HT1080 (cell line): ENCODE measurements at places on chromosomes 6 and 20.

DNA sequence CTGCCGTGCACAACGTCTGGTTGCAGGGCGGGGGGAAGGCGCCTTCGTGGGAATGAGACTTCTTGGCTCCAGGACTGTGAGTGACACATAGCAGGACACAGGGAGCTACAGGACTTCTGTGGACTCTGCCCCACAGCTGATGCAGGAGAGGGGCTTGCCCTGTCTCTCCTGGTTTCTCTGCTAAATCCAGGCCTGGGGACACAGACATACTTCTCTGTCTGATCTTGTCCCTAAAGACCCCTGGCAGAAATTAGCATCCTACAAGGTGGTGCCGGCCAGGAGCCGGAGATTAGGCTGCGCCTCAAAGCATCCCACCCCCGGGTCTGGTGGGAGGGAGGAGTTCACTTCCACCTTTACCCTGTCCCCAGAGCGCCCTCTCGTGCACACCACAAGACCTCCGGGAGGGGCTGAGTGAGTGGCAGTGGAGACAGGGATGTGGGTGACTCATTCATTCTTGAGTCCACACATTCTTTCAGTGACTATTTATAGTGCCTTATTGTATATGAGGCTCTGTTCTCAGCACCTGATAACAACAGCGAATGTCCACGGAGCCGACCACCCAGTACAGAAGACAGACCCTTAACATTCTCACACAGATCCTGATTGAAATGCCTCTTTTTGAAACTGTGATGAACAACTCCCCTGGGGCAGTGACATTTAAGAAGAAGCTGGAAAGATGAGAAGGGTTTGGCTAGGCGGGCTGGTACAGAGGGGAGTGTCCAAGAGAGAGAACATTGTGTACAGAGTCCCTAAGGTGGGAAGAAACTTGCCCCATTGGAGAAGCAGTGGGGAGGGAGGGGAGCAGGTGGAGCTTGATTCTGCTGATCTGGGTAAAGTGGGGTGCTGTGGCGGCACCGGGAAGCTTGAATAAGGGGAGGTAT, 39.0 kb downstream of the GMPR start:
- DNase-seq: peak; percentile 96

GRCh38 chr6:44305200-44305725, 7.9 kb downstream of the AARS2 start:
- DNase-seq: no peak

DNA sequence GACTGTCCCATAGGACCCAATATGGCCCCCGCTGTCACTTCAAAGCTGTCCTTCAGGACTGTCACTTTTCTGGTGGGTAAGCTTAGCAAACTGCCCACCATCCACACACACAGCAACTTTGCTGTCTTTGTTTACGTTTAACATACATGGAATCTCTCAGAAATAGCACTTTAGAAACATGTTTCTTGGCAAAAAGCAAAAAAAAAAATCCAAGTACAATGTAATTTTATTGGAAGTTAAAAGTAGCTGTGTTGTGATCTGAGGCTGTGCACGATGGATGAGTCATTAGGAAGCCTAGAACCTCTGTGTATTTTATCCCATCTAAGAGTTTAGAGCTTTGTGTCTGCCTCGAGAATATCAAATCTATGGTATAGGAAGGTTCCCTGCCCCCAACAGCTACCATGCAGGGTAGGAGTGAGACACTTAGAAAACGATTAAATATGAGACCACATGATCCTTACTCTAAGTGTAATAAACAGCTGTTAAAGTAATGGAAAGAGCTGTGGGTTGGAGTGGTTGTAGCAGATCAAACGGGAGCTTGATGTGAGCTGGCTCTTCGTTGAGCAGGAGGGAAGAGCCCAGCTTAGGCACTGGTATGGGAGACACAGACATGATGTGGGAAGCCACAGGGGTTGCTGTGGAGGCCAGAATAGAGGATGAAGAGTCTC, 119.5 kb downstream of the PLEKHG1 start:
- no peak for DNase-seq

GRCh38 chr6:116969211-116969863, 92.3 kb downstream of the RFX6 start:
- peak; percentile 43 for DNase-seq

GRCh38 chr6:43334466-43335095, 26.0 kb upstream of the CRIP3 start:
- DNase-seq: peak; percentile 57

- peak; percentile 38 for DNase-seq
Measured at GRCh38 chr6:138601128-138601527, 101.8 kb upstream of the NHSL1 start.

DNA sequence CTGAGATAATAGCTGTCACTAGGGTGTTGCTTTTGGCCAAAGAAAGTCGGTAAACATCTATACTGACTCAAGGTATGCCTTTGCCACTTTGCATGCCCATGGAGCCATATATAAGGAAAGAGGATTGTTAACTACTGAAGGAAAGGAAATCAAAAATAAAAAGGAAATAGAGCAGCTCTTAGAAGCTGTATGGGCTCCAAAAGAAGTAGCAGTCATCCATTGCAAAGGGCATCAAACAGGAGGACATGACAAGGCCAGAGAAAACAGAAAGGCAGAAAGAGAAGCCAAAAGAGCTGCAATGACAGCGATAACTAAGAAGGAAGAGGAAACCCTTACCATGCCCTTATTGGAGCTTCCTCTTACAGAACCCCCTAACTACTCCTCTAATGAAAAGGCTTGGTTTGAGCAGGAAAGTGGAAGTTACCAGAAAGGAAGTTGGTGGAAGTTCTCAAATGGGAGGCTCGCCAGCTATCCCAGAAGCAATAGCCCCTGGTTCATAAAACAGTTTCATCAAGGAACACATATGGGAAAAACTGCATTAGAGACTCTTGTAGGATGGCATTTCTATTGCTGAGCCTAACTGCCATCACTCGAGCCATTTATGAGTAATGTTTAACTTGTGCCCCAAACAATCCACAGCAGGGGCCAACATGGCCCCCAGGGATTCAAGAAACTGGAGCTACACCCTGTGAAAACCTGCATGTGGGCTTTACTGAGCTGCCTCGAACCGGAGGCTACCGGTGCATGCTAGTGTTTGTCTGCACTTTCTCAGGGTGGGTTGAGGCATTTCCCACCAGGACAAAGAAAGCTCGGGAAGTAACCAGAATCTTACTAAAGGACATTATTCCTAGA, 7.0 kb downstream of the IL22RA2 start:
- no peak for DNase-seq

DNA sequence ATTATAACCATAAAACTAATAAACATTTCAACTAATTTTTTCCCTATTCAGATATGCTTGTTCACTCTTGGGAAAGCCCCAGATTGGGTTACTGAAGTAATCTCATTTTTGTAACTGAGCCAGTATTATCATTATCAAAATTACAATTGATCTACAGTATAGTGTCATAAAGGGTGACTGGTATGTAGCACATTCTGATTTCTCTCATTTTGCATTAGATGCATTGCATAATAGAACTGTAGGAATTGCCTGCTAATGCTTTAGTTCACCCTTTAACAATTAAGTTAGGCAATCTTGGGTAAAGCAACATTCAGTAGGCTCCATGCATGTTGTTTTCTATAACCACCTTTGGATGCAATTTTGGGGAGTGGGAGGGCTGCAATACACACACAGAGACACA, 150.8 kb upstream of the FLRT3 start:
- no peak for DNase-seq

DNA sequence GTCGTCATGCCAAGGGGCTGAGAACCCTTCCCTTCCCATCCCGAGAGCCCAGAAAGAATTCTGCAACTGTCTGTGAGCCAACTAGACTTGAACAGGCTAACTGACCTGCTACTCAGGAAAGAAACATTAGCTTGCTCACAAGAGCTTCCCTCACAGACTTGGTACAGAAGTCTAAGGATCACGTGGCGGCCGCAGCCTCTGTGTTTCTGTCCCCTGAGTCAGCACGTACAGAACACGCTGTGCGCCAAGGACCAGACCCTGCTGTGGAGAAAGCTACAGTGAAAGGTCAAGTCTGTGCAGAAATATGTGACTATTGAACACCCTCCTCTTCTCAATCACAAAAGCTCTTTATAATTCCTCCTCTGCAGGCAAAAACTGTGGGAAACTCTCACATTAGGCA, 151.3 kb upstream of the QKI start:
- no peak for DNase-seq

GRCh38 chr6:75623491-75623890, 21.8 kb downstream of the SENP6 start:
- no peak for DNase-seq

- DNase-seq: peak; percentile 32
Measured at GRCh38 chr6:22904431-22904830, 335.1 kb downstream of the HDGFL1 start.
